ENCODE measurements at places on chromosomes 12 and 14.

DNA sequence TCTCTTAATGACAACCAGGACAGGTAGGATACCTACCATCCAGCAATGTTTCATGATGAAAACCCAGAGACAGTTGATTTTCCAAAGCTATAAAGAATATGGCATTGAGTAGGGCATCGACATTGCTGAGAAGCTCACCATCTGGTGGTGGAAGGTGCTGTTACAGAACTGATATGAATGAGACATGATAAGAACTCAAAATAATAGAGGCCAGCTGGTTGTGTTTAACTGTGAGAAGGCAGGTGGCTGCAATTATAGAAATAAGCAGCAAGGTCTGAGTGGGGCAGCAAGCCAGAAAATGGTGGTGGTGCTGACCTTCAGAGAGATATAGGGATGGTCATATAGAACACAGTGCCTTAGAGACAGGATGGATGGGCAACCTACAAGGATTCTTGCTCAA, 449.7 kb downstream of the BTG1 start:
- DNase-seq, result no peak

GRCh38 chr14:102058146-102058545, 28.7 kb downstream of the HSP90AA1 start:
- DNase-seq, result no peak

GRCh38 chr14:96100161-96101064, 61.3 kb downstream of the C14orf132 start:
- DNase-seq, result peak; percentile 41

GRCh38 chr14:52182853-52183252, 84.6 kb upstream of the PTGDR start:
- DNase-seq, result no peak

GRCh38 chr12:84455598-84455997, 457.0 kb downstream of the SLC6A15 start:
- no peak for DNase-seq

DNA sequence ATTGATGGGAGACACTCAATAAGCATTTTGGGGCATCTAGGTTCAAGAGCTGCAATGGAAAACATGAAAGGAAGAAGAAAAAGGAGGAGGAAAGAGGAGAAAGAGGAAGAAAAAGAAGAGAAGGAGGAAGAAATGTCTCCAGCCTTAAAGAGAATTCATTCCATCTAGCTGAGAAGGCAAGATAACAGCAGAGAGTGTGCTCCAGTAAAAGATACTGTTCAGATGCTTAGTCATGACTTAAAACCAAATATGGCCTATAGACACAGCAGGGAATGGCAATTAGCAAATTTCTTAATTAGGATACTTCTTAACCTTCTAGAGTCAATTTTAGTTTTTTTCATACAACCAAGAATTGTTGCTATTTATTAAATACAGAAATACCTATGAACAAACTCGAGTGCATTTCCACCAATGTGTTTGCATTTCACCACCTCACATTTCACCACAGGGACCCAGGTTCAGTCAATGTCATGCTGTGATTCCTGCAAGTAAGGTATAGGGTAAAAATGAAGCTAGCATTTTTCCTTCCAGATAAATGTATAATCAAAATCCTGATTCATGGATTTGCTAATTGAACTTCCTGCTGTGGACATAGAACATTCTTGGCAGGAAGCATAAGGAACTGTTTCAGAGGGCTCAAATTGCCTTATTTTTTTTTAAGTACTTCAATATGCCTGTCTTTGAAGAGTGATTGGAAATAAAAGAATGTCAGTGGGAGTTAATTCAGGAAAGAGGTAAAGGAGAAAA, 177.8 kb downstream of the RPS29 start:
- no peak for DNase-seq

- DNase-seq, result no peak
Measured at GRCh38 chr14:95220663-95221231, 63.4 kb upstream of the DICER1 start.

- DNase-seq, result no peak
Measured at GRCh38 chr12:42284876-42285275, 41.0 kb downstream of the ZCRB1 start.

- no peak for DNase-seq
Measured at GRCh38 chr14:63726499-63726898, 1.4 kb downstream of the SGPP1 start.

DNA sequence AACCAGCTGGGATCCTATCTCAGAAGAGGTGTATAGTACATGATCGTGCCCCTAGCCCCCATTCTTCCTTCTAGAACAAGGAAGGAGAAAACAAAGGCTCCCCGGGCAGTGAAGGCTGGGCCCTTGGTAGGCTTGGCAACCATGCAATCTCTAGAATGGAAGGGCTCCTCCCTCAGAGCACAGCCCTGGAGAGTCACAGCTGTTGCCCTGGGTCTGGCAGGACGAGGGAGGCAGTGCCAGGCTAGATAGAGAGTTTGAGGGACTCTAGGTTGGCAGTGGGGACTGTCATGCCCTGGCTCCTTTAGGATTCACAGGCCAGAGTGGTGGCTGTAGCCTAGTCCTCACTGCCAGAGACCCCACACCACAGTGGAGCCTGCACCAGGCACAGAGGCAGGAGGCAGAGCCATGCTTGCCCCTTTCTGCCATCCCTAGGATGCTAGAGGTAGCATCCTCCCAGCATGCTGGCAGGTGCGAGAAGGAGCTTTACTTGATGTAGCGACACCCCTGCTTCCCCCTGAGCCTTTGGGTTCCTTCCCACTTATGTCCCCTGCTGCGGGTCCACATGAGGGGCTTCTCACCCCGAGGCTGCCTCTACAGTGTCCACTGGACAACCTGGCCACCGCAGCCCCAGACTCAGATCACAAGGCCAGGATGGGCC, 33.4 kb upstream of the CIPC start:
- DNase-seq, result no peak

GRCh38 chr14:23639048-23639890, 3.1 kb downstream of the DHRS2 start:
- DNase-seq, result no peak

All from NCI-H460 (cell line).